Glutamatergic neuron (in vitro differentiated cells): ENCODE measurements at places on chromosomes 6 and 20. TPM values are rescaled to one million over a fixed set of nuclear protein-coding genes. Genes with fewer than 3 reads are reported as not detected.

Gene CFB
- not detected for total RNA-seq

Gene PDE10A
- total RNA-seq = 24.5 TPM

GRCh38 chr6:155328074-155328538, 13.8 kb upstream of the TFB1M start:
- DNase-seq = no peak
- H3K4me3 ChIP-seq = no peak overlapping the region
- H3K36me3 ChIP-seq = no peaks in the 10 kb centered on the region

DNA sequence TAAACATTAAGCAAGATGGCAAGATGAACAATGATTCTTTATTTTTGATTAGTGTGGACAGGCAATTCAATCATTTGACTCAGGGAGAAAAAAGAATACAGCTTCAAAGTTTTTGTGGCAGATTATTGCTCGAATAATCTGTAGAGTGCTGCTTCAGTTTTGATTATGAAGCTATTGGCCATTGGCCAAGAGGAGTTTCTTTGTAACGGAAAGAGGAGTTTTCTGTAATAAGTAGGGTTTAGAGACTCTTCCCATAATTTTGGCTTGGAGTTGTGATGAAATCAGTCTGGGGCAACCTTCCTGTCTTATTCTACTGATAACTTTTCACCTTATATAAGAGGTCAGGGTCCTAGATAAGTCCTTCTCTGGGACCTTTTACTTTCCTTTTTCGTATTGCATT, 256.7 kb upstream of the RAB32 start:
- no peaks in the 10 kb centered on the region for H3K4me1 ChIP-seq
- DNase-seq = no peak
- no peaks in the 10 kb centered on the region for H3K36me3 ChIP-seq
- no peaks in the 10 kb centered on the region for H3K27me3 ChIP-seq

DNA sequence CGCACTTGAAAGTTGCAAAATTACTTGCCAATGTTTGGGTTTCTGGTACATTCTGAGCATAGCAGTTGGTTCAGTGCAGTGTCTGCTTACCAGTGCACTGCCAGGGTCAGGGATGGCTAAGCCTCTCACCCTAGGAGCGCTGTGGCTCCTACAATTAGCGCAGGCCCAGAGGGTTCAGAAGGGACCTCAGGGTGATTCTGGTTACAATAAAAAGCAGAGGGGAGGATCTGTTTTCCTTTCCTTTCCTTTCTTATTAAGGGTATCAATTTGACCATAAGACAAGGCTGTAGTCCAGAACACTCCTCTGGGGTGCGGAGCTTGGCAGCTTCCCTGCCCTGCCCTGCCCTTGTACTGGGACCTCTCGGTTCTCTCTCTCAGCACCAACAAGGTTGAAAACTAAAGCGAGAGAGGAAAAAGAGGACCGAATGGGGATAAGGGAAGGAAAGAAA, 2.6 kb downstream of the MAFB start:
- H3K36me3 ChIP-seq = no peaks in the 10 kb centered on the region
- peak overlapping the region; percentile 92 for H3K4me3 ChIP-seq
- DNase-seq = no peak
- peaks cover 6% of the 10 kb centered on the region for H3K4me1 ChIP-seq

DNA sequence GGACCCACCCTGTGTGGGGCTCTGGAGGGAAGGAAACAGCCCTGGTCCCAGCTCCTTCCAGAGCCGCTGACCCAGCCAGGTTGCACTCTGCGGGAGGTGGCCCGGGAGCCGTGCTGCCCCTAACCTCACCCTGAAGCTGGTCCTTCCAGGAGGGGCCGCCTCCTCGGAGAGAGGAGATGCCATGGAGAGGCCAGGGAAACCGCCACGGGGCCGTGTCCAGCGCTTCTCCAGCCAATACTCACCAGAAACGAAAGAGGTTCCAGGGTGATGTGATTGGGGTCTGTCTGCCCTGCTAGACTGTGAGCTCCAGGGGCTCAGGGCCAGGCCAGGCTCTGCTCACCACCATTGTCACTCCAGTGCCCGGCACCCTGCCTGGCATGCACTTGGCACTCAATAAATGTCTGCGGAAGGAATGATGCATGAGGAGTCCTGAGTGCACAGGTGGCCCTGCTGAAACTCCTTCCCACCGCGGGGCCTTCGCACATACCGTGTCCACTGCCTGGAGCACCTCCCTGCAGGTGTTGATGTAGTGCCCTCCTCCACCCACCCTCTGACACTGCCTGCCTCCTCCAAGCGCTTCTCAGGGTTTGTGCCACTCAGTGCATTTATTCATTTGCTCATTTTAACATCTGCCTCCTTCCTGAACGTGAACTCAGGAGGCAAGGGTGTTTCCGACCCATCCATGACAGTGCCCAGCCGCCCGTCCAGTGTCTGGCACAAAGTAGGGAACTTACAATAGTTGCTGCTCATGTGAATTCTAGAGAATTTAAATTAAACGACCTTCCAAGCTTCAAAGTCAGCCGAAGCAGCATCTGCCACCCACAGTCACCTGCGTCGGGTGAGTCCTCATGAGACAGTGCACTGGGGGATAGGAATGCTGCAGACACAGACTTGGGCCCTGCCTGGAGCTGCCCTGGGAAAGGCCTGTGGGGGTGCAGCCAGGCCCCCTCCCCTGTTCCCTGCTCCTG, 30.3 kb downstream of the RBM38 start:
- H3K27ac ChIP-seq = no peak overlapping the region
- no peaks in the 10 kb centered on the region for H3K36me3 ChIP-seq
- DNase-seq = no peak
- H3K27me3 ChIP-seq = peaks cover 5% of the 10 kb centered on the region
- peaks cover 9% of the 10 kb centered on the region for H3K4me1 ChIP-seq
- no peak overlapping the region for H3K4me3 ChIP-seq

DNA sequence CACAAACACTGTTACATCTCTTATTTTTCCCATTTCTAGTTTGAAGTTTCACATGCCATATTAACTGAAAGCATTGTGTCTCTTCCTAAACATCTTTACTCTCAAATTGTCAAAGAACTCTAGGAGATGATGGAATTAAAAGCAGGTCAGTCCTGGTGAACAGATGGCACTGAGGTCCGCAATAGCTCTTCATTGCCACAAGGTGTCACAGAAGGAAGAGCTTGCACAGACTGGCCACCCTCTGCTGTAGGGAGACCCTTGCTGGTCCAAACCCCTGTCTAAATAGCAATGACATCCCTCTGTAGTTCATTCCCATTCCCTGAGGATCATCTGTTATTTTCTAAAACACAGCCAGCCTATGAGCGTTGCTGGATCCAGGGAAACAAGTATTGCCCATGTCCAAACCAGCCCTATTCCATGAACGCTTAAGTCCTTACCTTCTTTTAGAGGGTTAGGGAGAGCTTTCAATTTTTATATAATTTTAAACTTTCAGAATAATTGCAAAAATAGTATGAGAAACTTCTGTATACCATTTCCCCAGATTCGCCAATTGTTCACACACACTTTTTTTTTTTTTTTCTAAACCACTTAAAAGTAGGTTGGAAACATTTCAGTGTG, 10.1 kb upstream of the HDAC2 start:
- no peaks in the 10 kb centered on the region for H3K27me3 ChIP-seq
- peaks cover 28% of the 10 kb centered on the region for H3K4me1 ChIP-seq
- no peak overlapping the region for H3K4me3 ChIP-seq
- H3K36me3 ChIP-seq = no peaks in the 10 kb centered on the region

DNA sequence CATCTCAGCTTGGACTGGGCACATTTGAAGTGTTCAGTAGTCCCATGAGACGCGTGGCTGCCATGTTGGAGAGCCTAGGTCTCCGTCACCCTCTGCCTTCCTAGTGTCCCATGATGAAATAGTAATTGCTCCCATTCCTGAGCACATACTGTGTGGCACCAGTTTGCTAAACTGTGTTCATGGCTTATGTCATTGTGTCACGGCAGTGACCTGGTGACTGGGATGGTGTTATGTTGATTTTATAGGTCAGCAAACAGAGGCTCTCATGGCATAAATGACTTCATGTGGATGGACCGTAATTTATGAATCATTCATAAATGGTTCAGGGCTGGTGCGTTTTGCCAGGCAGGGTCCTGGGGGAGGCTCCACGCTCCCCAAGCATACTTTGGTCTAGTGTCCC, 3.8 kb downstream of the BCAS4 start:
- peaks cover 2% of the 10 kb centered on the region for H3K27me3 ChIP-seq
- H3K36me3 ChIP-seq = no peaks in the 10 kb centered on the region
- no peaks in the 10 kb centered on the region for H3K4me1 ChIP-seq
- H3K27ac ChIP-seq = no peak overlapping the region
- H3K4me3 ChIP-seq = no peak overlapping the region
